SW 1271 (cell line): ENCODE measurements at places on chromosomes 11 and 22.

DNA sequence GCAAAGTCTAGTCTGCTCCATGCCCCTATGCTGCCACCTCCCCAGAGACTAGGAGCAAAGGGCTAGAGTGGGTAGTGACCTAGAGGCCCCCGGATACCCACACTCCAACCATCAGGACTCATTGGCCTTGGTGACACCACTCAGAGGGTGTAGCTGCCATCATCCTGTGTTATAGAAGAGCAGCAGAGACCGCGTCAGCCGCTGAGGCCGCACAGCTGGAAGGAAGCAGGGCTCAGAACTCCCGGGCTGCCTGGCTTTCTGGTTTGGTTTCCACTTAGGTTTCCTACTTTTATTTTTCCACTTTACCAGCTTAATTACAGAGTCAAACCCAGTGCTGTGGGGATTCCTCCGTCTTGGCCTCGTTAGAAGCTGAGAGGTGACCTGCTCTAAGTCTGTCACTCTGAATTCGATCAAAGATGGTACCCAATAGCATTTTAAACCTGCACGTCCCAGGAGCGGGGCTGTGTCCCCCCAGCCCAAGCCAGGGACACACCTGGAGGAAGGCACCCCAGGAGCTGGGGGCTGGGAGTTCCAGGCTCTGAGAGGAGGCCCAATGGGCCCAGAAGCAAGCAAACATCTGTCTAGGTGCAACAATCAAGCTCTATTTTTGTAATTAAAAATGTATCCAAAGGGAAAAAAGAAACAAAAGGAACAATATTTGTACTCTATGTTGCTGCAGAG is 2.1 kb upstream of the CDKN1C start:
- no peak for DNase-seq

- DNase-seq = no peak
Observed at GRCh38 chr11:18677560-18677959, 21.0 kb upstream of the TMEM86A start.

DNA sequence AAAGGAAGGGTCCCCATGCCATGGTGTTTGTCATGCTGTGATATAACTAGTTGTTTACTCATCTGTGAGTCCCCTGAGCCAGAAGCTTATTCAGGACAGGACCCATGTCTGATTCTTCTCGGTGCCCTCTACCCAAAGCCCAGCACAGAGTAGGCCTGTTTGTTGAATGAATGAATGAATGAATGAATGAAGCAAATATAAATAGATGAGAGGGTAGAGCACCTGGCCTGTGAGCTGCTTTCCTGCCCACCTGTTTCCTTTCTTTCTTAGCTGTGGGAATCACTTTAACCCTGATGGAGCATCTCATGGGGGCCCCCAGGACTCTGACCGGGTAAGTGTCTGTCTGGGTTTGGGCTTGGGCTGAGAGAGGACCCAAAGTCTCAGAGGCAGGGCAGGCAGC is 7.2 kb downstream of the CCS start:
- no peak for DNase-seq

- DNase-seq = no peak
Observed at GRCh38 chr22:25630447-25630846, 66.0 kb downstream of the GRK3 start.

- DNase-seq = no peak
Observed at GRCh38 chr22:44892243-44892642, 117.6 kb downstream of the PHF21B start.

- no peak for DNase-seq
Observed at GRCh38 chr22:29313126-29313575, 2.3 kb downstream of the RASL10A start.

- no peak for DNase-seq
Observed at GRCh38 chr11:85748455-85748891, 62.5 kb downstream of the SYTL2 start.

- no peak for DNase-seq
Observed at GRCh38 chr11:95831198-95831883, 41.0 kb downstream of the CEP57 start.

- DNase-seq = no peak
Observed at GRCh38 chr11:44939673-44940395, 10.8 kb downstream of the TP53I11 start.

- DNase-seq = no peak
Observed at GRCh38 chr11:9438611-9439010, 22.2 kb upstream of the ZNF143 start.

DNA sequence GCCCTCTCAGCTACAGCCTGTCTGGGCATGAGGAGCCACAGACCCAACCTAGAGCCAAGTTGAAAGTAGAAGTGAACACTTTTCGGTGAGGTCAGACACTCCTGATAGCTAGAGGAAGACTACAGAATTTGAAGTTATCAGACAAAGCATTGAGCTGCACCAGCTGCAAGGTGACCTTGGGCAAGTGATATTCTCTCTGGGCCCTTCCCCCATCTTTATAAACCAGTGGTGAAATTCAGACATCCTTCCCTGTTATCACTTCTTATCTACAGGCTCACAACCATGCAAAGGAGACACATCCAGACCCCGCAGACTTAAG is 8.0 kb upstream of the PMM1 start:
- DNase-seq = no peak

DNA sequence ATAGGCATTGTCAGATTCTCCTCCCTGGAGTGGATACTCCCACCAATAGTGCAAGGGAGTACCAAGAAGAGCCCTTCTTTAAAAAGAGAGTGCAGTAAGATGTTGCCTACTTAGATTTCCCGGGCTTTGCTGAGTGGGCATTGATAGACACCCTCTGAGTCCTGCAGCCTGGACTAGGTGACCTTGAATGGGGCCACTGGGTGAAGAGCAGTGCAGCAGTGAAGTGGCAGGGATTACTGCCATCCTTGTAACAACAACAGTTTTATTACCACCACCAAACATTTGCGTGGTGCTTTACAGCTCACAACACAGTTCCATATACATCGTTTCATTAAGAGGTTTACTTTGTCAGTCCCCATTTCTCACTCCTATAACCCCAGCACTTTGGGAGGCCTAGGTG is 59.4 kb downstream of the MICAL2 start:
- DNase-seq = no peak

GRCh38 chr22:24523873-24524272 is 28.7 kb downstream of the UPB1 start:
- DNase-seq = no peak

DNA sequence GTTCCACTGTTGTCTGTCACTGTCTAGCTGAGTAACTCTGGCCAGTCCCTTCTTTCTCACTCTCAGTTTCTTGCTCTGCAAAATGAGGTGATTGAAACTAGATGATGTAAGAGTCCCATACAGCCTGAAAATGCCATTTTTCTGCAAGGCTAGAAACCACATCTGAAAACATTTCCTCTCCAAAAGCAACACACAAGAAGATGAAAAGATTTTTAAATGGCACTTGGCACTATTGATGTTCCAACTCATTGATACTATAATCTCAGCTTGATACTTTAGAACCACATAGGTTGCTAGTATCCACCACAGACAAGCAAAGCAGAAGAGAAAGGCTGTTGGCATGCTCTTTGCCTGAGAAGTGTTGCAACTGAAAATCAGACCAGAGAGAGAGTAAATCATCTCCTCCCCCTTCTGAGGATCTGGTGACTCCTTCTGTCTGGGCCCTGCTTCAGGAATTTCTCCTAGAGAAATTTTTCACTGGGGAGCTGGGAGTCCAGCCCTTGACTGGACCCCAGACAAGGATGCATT is 1217.9 kb downstream of the LRRC4C start:
- no peak for DNase-seq

GRCh38 chr11:47908198-47908597 is 60.0 kb upstream of the NUP160 start:
- no peak for DNase-seq

DNA sequence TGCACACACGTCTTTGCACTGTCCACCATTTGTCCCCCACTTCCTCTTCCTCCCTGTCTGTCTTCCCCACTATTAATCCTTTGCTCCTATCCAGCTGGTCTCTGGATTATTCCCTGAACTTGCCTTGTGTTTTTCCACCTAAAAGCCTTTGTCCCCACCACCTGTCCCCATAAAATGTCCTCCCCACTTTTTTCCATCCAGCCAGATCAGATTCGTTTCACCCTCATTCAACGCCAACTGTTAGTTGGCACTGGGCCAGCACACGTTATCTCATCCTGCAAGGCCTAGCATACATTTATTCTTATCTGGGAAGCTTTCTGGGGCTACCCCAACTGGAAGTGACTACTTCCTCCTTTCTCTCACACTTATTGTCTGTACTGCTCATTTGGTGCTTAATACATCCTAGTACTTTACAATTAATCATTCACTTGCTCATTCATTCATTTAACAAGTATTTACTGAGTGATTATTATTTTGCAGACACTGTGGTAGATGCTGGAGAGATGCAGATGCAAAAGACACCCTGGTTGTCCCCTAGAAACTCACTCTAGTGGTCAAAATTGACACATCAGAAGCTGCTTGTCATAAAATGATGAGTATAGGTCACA is 96.2 kb downstream of the RASSF10 start:
- DNase-seq = no peak

- no peak for DNase-seq
Observed at GRCh38 chr22:24417901-24418641, 9.3 kb upstream of the ADORA2A start.

DNA sequence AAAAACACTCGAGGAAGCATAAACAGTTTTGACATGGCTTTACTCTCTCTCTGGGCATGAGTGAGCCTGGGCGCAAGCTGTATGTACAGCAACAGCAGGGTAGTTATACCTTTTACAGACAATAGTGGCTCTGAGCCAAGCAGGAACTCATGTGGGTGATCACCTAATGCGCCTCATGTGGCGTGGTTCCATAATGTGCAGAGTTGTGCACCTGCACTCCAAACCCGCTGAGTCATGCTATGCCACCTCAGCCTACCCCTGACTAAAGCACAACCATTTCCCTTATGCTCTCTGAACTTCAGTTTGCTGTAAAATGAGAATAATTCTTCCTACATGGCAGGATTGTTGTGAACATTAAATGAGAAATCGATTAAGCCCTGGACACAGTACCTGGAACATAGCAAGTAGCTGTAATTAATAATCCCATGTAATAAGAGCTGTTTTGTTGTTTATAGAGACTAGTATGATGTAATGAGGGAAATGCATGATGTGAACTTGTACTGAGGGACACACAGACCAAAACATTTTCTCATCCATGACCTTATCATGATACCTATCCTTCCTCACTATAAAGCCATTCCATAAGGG is 71.6 kb downstream of the CCDC34 start:
- no peak for DNase-seq

GRCh38 chr22:27919942-27920755 is 1.1 kb upstream of the PITPNB start:
- DNase-seq = peak; percentile 64

DNA sequence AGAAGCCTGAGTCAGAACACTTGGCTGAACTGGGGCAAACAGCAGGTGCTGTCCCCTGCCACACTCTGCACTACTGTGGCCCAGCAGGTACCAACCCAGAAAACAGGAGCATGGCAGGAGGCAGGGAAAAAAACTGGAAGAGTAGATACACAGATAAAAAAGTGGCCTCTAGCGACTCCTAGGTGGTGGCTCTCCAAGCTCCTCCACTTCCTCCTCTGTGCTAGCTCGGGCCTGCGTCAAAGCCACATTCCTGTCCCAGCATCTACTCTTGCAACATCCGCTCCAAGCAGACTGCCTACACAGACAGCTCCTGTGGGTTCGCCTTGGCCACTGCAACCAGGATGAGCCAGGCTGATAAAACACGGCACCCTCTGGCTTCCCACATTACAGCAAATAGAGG is 6.9 kb downstream of the OR8B12 start:
- DNase-seq = no peak

GRCh38 chr11:127223633-127224032 is 223.1 kb upstream of the KIRREL3 start:
- no peak for DNase-seq

DNA sequence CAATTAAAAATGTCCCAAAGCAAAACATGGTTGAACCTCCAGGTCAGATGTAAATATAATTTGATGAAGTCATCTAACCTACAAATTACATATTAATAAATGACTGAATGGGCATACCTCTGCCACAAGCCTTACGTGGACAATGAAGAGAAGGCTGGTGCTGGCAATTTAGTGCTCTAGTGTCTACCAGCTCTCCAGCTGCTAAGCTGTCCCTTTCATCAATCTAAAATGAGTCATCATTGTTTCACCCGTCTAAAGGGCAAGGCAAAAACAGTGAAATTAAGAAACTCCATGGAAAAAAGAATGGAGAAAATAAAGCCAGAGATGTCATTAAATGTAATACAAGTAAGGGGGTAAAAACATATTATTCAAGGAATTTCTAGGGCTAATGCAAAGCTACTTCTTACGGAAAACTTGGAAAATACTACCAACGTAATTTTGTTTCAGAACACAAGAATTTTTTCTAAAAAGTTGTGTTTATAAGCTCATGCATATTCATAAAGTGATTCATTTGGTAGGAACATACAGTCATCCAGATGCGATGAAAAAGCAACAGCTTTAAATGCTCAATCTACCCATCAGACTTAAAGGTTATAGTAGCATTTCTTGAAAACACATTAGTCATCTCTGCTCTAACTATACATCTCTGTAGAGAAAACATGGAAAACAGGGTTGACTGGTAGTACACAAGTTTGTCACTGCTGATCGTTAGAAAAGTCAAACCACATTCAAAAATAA is 71.5 kb downstream of the SIK3 start:
- DNase-seq = no peak

- no peak for DNase-seq
Observed at GRCh38 chr22:39097098-39098020, at the start of gene APOBEC3H. APOBEC3H (plus strand) TSS chr22:39097244; CDS start chr22:39100279, 3,035 bp downstream.

GRCh38 chr11:20353829-20354434 is 9.6 kb upstream of the HTATIP2 start:
- peak; percentile 38 for DNase-seq

DNA sequence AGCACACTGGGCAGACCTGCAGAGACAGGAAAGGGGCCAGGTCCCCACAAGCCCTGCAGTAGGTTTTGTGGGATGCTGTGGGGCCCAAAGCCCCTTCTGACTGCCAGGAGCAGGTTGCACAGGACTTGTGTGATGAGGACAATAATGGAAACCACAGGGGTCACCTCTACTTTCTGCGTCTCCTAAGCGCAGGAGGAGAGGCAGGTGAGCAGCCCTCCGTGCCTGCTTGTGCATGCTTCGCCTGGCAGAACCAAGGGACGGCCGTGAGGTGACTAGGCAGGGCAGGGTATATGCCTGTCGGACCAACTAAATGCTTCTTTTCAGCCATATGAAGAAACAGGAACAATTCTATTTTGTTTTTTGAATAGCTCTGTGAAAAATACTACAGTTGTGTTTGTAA is 77.9 kb upstream of the PITPNB start:
- DNase-seq = no peak

DNA sequence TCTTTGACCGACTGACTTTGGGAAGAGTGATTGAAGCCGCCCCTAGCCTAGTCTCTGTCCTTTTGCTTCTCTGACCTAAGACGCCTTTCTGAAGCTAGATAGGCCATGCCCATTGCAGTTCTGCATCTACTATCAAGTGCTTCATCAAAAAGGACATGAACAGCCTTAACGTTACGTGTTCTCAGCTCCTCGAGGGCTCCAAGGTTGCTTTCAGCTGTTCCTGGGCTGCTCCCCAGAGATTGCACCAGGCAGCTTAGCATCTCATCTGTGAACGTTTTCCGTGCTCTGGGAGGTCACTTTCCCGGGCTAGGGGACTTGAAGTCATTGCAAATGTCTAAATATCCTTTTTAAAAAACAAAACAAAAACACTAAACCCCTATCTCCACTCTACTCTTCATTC is 13.9 kb downstream of the MICAL2 start:
- no peak for DNase-seq
